Upper lobe of right lung (tissue), 1 donor: ENCODE measurements at places on chromosomes 16 and 17.

DNA sequence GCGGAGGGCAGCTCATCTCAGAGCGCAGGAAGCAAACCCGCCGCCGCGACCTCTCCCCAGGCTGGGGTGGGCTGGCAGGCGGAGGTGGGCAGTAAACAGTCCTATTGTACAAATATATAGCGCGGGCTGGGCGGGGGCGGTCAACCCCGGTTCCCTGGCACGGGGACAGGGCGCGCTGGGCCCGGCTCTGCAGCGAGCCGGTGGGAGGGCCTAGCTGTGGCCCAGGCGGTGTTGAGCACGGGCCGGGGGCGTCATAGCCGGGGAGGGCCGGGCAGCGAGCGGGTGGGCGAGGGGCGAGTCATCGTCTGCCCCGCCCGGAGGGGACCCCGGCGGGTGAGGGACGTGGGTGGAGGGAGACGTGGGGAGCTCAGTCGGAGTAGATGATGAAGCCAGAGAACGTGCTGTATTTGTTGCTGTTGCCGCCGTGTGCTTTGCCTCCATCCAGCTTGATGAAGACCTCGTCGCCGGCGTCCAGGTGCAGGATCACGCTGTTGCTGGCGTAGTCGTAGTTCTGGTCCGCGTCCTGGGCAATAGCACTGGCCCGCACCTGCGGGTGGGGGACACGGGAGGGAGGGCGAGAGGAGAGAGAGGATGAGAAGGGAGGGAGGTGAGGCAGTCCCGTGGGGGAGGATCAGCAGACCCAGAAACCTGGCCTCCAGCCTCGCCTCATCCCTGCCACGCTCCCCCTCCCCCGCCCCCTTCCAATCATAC lies 8.1 kb downstream of the C1QL1 start:
- DNase-seq = no peak

- no peak for DNase-seq
These were observed 66.3 kb upstream of the GSE1 start for GRCh38 chr16:85546585-85547447.

- DNase-seq = no peak
These were observed 5.2 kb upstream of the MYH4 start for GRCh38 chr17:10474536-10474935.

DNA sequence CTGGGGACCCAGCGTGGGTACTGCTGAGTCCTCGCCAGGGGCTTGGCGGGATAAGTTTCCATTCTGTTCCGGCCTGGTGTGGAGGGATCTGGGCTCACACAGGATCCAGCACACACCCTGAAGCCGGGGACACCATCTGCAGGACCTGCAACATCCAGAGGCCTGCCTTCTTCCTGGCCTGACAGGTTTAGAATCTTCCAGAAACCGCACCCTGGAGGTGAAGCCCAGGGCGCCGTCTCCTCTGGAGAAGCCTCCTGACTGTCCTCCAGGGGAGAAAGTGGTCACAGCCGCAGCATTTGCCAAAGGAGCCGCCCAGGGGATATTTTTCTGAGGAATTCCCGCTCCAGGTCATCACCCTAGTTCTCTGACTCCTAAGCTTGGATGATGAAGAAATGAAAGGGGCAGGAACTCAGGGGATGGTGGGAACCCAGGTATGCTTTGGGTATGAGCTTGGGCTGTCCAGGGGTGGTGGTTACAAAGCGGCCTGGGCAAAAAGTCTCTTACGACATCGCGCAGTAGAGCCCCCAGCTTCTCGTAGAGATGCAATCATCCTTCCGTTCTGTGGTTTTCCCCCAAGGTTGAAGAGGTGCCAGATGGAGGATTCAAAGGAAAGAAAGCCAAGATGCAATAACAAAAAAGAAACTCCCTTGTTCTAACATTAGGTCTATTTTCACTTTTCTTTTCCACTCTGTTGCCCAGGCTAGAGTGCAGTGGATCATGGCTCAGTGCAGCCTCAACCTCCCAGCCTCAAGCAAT lies 9.1 kb upstream of the CRISPLD2 start:
- no peak for DNase-seq

- DNase-seq = no peak
These were observed 67.5 kb downstream of the SEC14L1 start for GRCh38 chr17:77208217-77208808.

- no peak for DNase-seq
These were observed 82.9 kb upstream of the RCVRN start for GRCh38 chr17:9987779-9988585.

- no peak for DNase-seq
These were observed 199.3 kb downstream of the CCDC182 start for GRCh38 chr17:57545731-57546342.

- DNase-seq = no peak
These were observed 266.5 kb upstream of the HSBP1 start for GRCh38 chr16:83541231-83541630.

GRCh38 chr16:67395458-67396158 lies 2.3 kb upstream of the TPPP3 start:
- peak; percentile 65 for DNase-seq

DNA sequence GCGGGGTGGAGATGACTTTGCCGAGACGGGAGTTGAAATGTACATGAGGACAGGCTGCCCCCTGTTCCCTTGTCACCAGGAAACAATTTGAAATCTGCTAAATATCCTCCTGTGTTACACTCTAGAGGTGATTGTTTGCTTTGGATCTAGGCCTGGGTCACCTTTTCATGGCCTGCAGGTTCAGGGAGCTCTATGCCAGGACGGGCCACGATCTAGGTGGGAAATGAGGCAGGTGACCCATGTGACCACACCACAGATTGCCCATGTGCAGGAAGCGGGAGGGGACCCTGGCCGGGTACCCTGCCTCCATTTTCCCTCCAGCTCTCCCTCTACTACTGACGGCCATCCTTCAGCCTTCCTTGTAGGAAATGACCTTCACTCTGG lies 43.4 kb downstream of the MEAK7 start:
- peak; percentile 32 for DNase-seq

- DNase-seq = no peak
These were observed 5.4 kb upstream of the PIK3R6 start for GRCh38 chr17:8872705-8873435.

- DNase-seq = no peak
These were observed 26.1 kb upstream of the SLC13A2 start for GRCh38 chr17:28447396-28447760.

- DNase-seq = no peak
These were observed 62.3 kb downstream of the SSH2 start for GRCh38 chr17:29867643-29868181.

DNA sequence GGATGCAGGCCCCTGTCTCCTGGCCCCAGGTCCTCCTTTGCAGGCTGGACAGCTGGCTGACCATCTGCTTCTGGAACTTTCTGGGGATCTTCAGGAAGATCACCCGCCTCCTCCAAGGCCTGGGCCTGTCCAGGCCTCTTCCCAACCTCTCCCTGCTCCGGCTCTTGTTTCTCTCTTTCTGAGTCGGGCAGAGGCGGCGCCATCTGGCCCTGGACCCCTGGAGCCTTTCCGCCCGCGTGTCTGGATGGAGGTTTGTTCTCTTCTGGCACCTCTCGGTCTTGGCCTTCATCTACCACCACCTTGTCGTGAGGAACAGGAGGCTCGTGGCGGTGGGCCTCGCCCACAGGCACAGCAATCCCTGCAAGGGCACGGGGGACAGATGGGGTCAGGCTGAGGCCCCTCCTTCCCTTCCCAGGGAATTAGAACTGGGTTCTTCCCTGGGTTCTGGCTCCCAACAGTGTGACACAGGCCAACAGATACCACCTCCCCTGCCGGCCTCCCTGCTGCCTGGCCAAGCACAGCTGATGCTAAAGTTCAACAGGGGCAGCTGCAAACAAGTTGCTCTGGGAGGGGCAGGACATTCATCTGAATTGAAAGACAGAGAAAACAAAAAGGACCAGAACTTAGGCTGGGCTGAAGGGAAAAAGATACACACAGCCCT lies 13.3 kb downstream of the NDUFAF8 start:
- DNase-seq = no peak

DNA sequence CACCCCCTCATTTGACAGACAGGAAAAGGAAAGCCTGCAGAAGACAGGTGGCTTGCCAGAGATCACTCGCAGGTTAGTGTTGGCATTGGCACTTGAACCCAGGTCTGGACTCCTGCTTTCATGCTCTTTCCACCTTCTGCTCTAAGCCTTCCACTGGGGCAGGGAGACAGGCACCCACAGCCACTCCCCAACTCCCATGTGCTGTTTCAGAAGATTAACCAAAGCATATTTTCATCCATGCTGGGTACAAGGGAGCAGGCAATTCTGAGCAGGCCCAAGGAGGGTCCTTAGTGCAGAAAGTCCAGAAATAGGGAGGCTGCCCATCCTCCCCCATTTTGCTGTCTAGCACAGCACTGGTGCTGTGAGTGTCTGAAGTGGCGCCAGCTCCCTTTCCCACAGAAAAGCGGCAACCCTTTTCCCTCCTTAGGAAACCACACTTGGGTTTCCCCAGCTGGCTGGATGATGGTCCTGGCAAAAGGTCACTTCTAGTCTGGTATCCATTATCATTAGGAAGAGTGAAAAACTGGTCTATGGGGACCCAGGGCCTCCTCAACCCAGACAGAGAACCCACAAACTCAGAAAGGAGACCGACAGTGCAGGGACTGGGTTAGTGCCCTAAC lies 2.0 kb upstream of the CAVIN1 start:
- DNase-seq = no peak

- DNase-seq = no peak
These were observed 117.1 kb upstream of the AXIN2 start for GRCh38 chr17:65678546-65678945.

GRCh38 chr17:2051061-2051932 lies 3.6 kb upstream of the HIC1 start:
- DNase-seq = no peak

DNA sequence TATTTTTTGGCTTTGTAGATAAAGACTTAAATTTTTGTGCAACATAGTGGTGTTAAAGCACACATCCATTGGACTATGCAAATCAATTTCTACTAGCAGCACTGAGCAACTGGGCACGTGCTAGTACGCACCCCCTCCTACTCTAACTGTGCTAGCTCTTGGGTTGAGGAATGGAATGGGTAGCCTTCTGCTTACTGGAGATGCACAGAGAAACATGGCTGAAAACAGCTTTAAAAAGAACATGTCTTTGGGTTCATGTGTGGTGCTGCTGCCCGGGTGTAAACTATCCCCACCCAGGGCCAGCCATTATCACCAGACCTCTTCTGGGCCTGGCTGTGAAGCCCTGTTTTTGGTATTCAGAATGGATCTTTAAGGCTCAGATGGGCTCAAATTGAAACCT lies 7.3 kb downstream of the ESRP2 start:
- no peak for DNase-seq

GRCh38 chr16:64416216-64417005 lies 705.5 kb downstream of the CDH11 start:
- DNase-seq = no peak

- no peak for DNase-seq
These were observed 162.5 kb upstream of the SDK2 start for GRCh38 chr17:73806768-73807167.

GRCh38 chr16:80620736-80621605 lies 80.2 kb downstream of the DYNLRB2 start:
- no peak for DNase-seq

DNA sequence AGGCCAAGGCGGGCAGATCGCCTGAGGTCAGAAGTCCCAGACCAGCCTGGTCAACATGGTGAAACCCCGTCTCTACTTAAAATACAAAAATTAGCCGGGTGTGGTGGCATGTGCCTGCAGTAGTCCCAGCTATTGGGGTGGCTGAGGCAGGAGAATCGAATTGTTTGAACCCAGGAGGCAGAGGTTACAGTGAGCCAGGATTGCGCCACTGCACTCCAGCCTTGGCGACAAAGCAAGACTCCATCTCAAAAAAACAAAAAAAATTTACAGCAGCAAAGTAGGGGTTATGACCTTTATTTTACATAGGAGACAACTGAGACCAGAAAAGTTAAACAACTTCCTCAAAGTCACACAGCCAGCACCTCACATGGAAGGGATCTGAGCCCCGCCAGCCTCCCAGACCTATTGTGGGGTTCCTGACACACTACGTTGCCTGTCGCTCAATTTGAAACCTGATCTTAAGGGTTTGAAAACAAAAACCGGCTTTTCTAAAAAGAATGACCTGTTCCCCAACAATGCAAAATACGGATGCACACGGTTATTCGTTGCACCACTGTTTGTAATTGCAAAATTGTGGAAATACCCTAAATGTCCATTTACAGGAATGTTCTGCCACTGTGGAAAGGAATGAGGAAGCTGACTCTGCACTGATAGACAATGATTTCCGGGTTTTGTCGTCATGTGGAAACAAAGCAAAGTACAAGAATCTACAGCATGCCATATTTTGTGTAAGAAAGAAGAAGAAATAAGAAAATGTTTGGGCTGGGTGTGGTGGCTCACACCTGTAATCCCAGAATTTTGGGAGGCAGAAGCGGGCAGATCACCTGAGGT lies 77.2 kb downstream of the CNGB1 start:
- peak; percentile 72 for DNase-seq

GRCh38 chr17:67528751-67529436 lies 151.8 kb downstream of the PITPNC1 start:
- DNase-seq = peak; percentile 83

- DNase-seq = peak; percentile 68
These were observed 21.9 kb downstream of the GJD3 start for GRCh38 chr17:40342504-40343218.

- no peak for DNase-seq
These were observed 195.5 kb upstream of the CIBAR2 start for GRCh38 chr16:85307552-85308364.

GRCh38 chr17:38871247-38872015 lies 1.6 kb downstream of the LASP1 start:
- DNase-seq = peak; percentile 79

DNA sequence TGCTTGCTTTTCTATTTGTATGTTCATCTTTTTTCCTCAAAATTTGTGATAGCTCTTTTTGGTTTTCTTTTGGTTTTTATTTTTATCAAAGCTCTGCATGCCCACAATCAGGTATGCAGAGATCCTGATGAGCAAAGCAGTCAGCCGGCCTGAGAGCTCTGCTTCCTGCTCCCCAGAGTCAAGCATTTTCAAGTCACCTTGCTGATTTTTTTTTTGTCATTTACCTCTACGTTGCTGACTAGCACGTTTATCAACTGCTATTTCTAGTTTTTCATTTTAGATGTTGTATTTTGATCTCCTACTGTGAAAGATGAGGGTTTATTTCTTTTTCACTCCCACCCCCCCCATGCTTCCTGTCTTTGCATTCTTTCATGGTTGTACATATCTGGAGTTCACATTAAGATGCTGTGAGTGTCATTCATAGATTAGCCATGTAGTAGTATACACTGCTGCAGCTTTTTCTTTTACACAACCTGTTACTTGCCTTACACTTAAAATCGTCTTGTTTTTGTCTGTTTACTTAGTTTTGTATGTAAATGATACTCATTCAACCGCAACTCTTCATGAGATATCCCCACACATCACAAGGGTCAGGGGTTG lies 196.2 kb downstream of the LGALS9B start:
- DNase-seq = no peak

DNA sequence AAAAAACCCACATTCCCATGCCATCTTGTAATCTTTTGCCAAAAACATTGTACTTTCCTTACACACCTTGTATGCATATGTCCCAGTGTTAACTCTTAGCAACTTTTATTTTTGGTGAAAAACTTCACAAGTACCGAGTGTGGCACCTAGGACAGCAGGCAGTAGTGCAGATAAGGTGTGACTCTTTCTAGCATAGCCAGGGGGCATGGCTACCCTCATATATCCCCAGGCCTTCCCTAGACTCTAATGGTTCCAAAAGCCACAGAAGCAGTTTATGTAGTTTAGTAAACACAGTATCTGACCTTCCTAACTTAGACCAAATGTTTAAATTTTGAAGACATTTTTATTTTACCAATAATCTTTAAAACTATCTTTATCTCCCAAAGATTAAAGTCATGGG lies 20.5 kb upstream of the MILR1 start:
- DNase-seq = no peak
